ENCODE measurements at places on chromosomes 13 and 19. TPM values are rescaled to one million over a fixed set of nuclear protein-coding genes. Genes with fewer than 3 reads are reported as not detected.

GRCh38 chr13:111204438-111205177 is 89.5 kb downstream of the ARHGEF7 start:
- no peak for DNase-seq

DNA sequence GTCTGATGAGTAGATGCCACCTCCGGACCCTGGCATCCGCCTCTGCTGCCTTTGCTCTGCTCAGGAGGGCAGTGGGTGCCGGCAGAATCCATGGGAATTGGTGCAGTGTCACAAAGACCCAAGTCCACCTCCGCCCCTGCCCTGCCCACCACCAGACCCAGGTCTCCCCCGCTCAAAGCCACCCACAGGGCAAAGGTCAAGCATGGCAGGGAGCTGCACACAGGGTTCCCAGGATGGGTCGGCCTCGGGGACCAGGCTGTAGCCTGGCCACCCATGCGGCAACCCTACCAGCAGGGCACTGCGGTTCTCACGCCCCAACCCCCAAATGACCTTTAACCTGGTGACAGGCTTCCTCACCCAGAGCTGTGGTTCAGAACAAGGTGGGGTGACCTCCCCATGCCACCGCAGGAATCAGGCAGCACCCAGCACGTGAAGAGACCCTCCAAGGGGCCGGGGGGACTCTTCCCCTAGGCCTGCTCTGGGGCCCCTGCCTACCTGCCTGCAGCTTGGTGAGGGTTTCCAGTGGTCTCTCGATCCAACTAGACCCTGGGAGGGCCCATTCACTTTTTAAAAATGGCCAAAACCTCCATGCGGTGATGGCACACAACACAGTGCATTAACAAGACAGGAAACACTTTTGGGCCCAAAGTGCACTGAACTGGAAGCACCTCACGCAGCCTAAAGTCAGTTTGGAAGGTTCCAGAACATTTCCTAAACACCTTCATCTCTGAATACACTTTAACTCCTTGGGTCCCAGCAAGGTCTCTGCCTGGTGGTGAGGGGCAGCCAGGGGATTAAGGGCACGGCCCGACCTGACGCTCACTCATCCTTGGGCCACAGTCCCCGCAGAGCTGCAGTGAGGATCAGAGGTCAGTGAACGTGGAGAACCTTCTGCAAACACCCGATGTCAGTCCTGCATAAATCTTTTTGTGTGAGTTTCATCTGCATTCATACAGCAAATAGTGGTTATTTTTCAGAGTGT is 11.0 kb downstream of the GAS6 start:
- DNase-seq = no peak

DNA sequence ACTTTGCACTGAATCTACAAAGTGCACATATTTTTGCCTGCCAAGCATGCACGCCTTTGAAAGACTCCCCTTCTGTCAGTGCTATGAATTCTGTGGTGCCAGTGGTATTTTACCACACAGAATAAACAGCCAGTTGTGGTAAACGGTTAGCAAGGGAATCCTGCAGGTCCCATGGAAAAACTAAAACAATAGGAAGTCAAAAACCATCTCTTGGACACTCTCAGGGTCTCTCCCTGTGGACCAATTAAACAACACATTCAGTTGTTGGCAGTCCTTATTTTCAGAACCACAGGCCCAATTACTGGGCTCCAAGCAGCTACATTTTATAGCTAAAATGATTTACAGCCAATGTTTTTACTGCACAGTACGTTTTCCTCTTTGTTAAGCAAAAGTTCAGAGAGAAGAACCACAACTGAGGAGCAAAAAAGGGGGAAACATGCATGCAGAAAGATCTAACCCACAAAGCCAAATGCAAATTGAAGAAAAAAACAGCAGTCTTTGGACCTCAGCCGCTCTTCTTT is 116.9 kb downstream of the KCTD12 start:
- DNase-seq = no peak

DNA sequence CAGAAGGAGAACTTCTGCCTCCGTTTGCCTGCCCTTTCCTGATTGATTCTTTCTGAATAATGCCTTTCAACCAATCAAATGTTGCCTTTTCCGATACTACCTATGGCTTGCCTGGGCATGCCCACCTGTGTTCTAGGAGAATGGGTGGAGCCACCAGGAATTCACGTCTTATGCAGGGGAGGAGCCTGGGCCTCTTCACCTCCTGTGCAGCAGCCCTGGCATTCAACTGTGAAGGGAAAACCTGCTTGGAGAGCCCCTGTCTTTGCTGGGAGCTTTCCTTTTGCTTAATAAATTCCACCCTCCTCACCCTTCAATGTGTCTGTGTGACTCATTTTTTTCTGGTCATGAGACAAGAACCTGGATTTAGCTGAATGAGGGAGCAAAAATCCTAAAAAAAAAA is 730.7 kb downstream of the UQCRFS1 start:
- no peak for DNase-seq

DNA sequence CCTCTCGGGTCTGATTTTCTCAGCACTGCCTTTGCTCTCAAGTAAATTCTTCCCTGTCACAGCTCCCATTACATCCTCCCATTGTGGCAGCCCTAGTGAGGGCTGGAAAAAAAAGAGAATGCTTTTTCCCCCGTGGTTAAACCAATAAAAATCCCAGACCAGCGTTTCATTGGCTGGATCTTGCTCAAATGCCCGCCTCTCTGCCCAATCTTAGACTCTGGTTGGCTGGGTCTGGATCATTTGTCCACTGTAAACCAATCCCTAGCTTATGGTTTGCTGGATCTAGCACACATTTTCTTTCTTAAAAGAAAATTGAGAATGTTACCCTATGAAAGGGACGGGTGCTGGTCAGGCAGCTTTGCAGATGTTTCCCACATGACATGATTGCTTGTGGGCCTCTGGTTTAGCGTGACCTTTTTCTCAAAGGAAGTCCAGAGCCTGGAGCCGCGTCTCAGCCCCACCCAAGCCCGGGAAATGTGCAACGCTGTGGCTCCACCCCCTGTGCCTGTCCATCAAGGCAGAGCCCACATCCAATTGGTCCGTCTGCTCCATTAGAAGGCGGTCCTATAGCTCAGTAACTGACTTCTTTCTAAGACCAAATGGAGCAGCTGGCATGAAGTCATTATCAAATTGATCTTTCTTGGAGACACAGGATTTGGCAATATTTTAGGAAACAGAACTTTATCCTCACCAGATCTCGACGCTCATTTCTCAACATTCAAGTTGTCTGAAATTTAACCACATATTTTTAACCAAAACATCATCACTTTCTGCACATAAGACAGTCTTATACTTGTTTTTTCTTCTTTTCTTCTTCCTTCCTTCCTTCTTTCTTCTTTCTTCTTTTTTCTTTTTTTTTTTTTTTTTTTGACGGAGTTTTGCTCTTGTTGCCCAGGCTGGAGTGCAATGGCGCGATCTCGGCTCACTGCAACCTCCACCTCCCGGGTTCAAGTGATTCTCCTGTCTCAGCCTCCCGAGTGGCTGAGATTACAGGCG is 2.6 kb upstream of the MCEMP1 start:
- no peak for DNase-seq

DNA sequence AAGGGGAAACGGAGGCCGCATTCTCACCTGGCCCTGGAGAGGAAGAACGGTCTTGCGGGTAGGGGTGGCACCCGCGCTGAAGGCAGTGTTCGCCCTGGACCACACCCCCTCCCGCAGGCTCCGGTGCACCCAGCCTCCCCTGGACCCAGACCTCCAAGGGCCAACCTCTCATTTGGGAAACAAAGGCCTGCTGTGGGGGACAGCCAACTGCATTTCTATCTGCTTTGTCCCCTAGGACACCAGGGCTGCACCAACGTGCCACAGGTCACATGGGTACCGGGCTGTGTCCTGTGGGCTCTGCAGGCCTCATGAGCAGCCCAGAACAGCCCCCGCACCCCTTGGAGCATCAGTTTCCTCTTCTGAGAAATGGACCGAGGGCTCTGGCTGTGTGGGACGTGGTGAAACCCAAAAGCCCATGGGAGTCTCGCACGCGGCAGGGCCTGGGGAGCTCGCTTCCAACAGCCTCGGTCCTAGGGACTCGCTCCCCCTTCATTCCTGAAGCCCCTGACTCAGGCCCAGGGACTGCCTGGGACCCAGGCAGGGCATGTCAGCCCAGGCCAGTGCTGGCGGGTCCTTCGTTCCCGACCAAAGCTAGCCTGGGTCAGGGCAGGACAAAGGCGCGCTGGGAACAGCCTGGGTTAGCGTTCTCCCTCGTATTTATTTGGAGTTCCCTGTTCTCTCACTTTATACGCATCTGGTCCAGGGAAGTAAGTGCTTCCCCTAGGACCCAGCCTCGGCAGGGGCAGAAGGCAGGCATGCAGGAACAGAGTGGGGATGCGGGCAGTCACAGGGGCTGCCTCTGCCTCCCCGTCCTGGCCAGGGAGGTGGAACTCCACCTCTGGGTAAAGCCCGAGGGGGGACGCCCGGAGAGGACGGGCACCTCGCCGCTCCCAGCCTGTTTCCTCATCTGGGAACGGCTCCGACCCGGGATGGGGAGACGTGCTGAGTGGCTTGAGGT is 4.6 kb downstream of the TCF3 start:
- DNase-seq = no peak

GRCh38 chr13:54185101-54185500 is 1156.5 kb downstream of the OLFM4 start:
- DNase-seq = no peak

- no peak for DNase-seq
Observed at GRCh38 chr13:102220681-102221228, 181.1 kb downstream of the FGF14 start.

- no peak for DNase-seq
Observed at GRCh38 chr19:5997371-5997770, 19.4 kb upstream of the RANBP3 start.

GRCh38 chr19:10566658-10567410 is 1.0 kb upstream of the KRI1 start:
- DNase-seq = peak; percentile 82

DNA sequence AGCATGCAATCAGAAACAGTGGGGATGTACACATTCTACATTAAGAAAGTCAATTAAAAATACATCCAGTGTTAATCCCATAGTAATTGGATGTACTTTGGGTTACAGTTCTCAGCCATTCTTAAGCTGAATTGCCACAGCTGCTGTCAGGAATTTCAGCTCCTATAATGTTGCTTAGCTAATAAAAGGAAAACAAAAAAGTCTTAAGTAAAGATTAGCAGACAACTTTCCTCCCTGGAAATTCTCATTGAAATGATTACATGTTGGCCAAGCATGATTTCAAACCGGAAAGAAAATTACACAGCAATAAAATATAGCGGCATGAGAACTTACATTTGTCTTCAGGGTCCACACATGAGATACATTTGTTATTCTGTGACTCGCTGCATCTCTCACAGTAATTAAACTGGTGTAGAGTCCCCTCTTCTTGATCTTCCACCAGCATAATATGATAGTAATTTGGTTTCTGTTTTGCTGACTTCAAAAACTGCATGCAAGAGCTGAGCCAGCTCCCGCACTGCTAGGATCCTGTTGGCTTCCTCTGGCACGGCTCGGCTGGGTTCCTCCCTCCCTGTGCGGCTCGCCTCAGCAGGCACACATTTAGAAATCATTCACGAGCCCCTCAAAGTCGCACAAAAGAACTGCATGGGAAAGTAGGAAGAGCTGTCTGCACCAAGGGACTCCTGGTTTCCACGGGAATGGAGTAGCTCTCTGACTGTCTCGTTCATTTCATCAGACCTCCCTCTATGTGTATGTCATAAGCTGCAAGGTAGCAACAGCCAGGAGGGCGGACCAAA is at the start of gene HTR2A:
TSS of gene HTR2A (minus strand) at position 713 of the 797 bp plus-strand sequence. CDS start 1,147 bp downstream, outside the sequence.
- DNase-seq = no peak

DNA sequence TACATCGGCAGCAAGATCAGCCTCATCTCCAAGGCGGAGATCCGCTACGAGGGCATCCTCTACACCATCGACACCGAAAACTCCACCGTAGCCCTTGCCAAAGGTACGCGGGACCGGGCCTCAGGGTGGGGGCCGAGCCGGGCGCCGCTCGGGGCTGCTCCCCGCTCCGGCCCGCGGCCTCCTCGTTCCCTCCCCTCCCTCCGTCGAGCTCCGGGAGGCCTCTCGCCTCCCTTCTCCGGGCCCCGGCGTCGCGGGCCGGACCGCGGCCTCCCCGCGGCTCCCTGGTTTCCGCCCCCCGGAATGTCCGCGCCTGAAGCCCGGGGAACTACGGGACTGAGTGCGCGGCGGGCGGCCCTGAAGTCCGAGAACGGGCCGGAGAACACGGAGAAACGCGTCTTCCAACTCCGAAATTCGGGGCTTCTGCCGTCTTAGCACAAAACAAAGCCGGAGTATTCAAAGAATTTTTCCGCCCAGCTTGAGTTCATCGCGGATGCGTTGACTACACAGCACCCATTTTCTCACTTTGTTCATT is 423 bp downstream of the LSM14A start:
- no peak for DNase-seq

GRCh38 chr19:2624537-2625091 is 77.9 kb downstream of the GNG7 start:
- no peak for DNase-seq

DNA sequence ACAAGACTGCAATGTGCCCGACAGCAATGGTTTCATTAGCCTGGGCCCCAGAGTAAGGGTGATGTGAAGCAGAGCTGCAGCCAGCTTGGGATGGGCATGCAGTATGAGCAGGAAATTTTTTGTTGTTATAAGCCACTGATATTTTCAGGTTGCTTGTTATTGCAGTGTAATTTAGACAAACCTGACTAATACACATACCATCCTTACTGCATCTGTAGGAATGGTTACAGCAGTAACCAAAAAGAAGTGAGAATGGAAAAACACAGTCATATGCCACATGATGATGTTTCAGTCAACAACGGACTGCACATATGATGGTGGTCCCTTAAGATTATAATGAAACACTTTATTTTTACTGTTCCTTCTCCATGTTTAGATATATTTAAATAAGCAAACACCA is 8.6 kb upstream of the POMP start:
- DNase-seq = no peak

DNA sequence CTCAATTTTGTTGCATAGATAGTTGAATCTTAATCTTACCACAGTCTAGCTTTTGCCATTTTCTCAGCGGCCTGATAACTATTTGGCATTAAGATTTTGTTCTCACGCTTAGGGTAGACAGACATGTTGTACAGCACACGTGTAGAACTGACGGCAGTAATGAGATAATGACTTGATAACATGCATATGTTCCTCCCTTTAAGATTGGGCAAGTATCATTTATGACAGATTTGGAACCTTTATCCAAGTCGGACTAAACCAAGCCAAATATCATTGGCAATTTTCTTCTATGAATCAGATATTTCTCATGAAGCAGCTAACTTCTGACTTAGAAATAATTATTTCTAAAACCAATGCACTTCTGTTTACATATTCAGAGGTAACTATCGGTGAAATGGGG is 205.5 kb downstream of the NDFIP2 start:
- no peak for DNase-seq

GRCh38 chr13:93922063-93922855 is 557.2 kb downstream of the DCT start:
- no peak for DNase-seq

ATP12A gene
- total RNA-seq = not detected

METTL21C gene
- total RNA-seq = not detected

GPALPP1 gene
- total RNA-seq = 26.2 TPM

ZNF28 gene
- 9.5 TPM for total RNA-seq

IGFL3 gene
- total RNA-seq = not detected

CILP2 gene
- total RNA-seq = 0.05 TPM

OVOL3 gene
- total RNA-seq = not detected

MEF2B gene
- total RNA-seq = 36.6 TPM

ZNF575 gene
- total RNA-seq = 1.2 TPM

Measured in GM12878 (cell line).